CD8-positive, alpha-beta memory T cell (primary cell): ENCODE measurements at places on chromosomes 4 and X. TPM values are rescaled to one million over a fixed set of nuclear protein-coding genes. Genes with fewer than 3 reads are reported as not detected.

Gene FAAH2
- 2.0 TPM for total RNA-seq

Gene ASB5
- not detected for total RNA-seq

Gene BGN
- total RNA-seq, result not detected

Gene CTAG1A
- not detected for total RNA-seq

Gene TBX22
- total RNA-seq, result not detected

Gene GATA1
- total RNA-seq, result not detected

- DNase-seq, result no peak
Observed at GRCh38 chr4:80265571-80266252, 752 bp upstream of the FGF5 start.

GRCh38 chr4:15412461-15412860, 15.4 kb upstream of the C1QTNF7 start:
- DNase-seq, result no peak

- DNase-seq, result no peak
Observed at GRCh38 chr4:8392591-8393190, 47.8 kb downstream of the ACOX3 start.

- DNase-seq, result no peak
Observed at GRCh38 chr4:94813221-94813620, 55.5 kb downstream of the BMPR1B start.

- DNase-seq, result no peak
Observed at GRCh38 chr4:57090079-57090478, 20.1 kb downstream of the IGFBP7 start.

DNA sequence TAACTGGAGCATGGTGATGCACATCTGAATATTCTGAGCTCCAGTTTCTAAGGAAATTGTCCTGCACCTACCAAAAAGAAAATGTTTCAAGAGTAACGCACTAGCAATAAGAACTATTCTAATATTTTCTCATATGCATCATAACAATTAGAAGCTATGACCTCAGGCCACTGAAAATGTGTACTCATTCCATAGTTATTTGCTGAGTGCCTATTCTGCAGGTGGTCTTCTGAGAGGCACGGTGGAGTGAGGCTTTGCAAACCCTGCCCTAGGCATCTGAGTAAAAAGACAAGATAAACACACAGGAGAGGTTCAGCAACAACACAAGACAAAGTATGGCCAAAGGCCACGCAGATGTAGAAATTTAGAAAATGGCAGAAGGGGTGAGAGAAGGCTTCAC, 23.7 kb downstream of the SLC10A6 start:
- DNase-seq, result no peak

DNA sequence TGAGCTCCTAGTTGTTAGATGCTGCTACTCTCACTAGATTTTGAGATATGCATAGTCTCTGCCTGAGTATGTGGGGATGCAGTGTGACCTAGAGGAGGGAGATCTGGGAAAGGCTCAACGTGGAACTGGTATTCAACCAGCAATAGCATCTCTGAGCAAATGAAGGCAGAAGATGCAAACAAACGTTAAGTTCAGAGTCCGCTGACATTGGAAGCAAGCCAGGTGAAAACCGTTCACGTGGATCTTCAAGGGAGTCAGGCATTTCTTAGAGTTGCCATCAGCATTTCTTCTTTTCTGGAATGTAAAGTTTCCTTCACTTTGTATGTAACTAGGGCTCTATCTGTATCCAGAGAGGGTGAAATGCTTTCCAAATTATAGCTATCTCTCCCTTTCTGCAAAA, 59.9 kb downstream of the C4orf51 start:
- DNase-seq, result no peak

DNA sequence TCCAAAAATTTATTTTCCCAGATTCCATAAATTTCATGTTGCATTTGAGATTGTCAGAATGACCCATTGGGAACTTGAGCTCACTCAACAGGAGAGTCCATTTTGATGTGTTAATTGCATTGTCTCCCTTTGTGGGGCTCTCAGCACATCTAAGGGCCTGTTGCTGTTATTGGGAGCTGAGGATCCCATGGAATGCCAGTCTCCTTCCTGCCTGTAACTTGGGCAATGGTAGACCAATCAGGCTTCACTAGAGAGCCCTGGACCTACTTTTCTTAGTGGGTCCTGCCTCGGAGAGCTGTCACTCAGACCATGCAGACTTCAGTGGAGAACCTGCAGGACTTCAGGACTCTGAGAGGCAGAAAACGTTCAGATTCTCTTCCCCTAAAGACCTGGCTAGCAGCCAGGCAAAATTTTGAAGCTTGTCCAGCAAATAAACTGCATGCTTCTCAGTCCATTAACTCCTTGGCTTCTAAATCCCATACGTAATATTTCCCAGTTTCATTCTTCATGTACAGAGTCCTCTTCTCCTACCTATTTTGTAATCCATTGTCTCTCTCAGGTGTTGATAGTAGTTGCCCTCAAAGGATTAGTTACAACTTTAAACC, 25.1 kb downstream of the OCRL start:
- no peak for DNase-seq

GRCh38 chrX:140723121-140723715, 13.7 kb downstream of the LINC00632 start:
- DNase-seq, result no peak

DNA sequence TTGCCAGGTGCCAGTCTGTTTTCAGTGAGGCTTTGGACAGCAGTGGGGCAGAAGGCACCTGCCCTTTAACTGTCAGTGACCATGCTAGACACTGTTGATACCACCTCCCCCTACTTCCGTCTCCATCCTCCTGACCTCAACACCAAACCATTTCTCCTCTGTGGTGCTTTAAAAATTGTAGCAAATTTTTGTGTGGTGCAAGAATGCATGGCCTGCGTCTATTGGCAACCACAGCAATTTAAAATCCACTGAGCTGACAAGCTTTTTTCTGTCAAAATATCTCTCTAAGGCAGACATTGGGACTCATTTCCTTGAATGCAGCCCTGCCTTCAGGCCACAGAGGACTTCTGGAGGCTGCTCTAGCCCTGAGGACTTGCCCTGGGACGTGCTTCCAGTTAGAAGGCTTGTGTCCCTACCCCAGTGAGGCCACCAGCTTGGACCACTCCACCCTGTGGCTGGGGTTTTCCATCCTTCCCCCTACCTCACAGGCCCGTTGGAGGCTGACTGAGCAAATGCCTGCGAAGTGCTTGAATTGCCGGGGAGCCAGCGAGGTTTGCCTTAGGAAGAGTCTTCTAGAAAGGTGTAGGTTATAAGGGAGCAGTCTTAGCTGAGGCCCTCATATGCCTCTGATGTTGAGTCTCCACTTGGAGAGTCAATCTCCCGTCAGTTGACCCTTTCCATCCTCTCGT, 6.9 kb downstream of the PRRG3 start:
- DNase-seq, result no peak

GRCh38 chr4:630656-631055, 5.3 kb downstream of the PDE6B start:
- DNase-seq, result no peak

DNA sequence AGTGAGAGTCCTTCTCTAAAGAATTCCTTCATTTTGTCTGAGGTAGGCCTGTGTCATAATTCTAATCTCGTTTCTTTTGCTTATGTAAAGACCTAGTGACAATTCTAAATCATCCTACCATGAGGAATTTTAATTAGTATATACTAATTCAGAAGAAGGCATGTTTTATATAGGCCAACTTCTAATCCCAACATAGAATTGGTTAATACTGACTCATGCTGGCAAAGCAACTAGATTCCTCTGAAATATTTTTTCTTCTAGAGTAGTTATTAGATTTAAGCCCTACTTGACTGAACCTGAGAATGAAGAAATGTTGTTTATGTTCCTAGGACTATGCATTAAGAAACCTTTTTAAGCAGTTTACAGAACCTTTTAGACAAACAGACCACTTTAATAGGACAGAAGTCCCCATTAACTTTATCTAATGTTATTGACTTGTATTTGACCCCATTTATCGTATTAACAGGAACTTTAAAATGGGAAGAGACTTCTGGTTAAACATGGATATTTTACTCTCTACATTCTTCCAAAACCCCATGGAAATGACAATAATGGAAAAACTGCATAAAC, 56.1 kb upstream of the EIF1AX start:
- no peak for DNase-seq

DNA sequence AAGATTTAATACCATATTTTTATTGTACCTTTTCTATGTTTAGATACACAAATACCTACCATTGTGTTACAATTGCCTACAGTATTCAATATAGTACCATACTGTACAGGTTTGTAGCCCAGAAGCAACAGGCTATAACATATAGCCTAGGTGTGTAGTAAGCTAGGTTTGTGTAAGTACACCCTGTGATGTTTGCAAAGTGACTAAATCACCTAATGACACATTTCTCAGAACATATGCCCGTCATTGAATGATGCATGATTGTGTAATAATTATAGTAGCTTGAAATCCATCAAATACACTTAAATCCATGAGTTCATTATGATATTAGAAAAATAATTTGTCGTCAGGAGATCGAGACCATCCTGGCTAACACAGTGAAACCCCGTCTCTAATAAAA, 30.8 kb downstream of the GAB3 start:
- no peak for DNase-seq

DNA sequence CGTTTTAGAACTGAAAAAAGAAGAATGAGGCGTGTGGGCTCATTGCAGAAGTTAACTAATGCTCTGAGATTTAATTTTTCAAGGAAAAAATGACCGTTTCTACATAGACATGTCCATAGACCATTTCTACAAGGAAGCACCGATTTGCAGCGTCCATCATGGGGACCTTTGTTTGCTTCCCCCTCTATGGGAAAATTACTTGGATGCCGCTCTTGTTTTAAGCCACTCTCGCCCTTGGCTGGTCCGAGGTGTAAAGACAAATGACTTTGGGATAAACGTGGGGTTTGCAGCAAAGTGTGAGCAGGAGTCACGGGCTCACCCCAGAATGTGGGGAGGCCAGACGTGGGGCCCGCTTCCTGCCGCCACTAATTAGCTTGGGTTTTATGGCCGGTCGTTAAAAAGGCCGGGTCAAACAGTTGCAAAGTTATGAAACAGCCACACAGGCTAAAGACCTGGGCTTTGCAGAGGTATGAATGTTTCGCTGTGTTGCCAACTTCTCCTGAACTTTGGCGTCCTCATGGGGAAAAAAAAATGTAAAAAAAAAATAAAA, 235.9 kb downstream of the SHOX start:
- no peak for DNase-seq

- DNase-seq, result no peak
Observed at GRCh38 chr4:171473155-171473554, 340.0 kb upstream of the GALNTL6 start.

DNA sequence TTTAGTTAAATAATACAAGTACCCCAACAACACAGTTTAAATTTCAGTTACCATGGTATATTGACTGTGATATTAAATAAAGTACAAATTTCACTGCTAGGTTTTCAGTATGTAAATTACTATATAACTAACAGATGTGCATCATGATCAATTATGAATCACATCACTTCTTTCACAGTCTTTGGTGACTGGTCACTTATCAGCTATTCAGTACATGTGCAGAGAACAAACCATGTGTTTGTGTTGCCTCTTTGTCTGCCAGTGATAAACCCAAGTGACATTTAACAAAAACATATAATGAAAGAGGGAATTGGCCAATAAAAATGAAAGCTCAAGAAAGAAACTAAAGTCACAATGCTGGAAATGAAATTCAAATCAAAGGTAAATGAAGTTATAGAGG, 249.3 kb downstream of the CHIC1 start:
- no peak for DNase-seq

DNA sequence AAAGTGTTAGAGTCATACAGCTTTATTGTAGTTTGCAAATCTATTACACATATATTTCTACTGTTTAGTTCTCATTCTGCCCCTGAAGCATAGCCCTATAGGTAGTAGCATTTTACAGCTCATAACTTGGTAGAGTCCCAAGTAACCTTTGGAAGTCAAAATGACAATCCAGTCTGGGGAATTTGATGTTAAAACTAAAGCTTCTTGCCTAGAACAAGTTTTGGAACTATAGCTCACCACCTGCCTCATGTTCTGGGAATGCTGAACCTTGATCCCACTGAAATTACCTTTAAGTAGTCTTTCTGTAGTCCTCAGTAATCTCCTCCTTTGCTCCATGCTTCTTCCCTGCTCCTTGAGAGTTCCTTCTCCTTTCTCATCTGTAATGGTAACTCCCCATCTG, 8.4 kb downstream of the UGT8 start:
- DNase-seq, result no peak

DNA sequence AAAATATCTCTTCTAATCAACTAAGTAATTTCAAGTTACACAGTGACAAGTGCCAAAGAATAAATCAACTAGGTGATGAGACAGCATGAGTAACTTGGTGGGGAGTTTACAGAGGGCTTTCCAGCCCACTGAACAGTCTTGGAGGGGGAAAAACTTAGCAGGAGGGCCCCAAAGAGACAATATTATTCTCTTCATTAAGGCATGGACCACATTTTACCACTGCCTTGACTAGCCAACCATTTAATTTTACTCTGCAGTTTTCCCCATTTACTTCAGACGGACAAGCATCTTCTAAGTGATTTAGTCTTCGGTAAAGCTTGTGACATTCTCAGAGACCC, 25.3 kb upstream of the GATB start:
- no peak for DNase-seq

GRCh38 chr4:1489639-1489995, 83.4 kb upstream of the NKX1-1 start:
- DNase-seq, result no peak

DNA sequence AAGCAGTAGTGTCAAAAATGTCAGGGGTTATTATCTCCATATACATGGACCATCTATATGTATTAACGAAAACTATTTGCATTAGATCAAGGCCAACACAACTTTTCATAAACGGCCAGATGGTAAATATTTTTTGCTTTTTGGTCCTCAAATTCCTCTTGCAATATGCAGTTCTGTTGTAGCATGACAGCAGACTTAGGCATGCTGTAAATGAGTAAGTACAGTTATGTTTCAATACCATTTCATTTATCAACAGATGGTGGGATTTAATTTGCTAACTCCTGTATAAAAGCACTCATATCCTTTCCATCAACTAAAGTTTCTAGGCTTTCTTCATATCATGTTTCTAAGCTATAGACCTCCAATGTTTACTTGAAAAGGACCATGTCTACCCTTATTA, 208.1 kb downstream of the ANKRD50 start:
- no peak for DNase-seq

DNA sequence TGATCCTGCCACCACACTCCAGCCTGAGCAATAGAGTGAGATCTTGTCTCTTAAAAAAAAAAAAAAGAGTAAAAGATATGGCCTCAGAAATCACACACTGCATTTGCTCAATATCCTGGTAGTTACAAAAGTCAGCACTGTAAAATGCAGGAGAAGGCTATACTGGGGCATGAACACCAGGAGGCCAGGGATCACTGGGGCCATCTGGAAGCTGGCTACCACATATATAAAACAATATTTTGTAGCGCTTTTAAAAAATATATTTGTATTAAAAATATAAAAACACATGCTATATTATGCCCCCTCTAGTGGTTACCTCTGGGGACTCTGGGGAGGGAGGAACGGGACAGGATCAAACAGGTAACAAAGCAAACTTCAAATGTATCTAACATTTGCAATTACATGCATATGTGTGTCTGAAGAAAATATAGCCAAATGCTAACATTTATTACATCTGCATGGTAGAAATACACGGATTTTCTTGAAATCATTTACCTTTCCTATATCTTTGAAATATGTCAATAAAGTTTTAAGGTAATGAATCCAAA, 4.0 kb downstream of the C4orf46 start:
- no peak for DNase-seq
